ENCODE measurements at places on chromosomes 12 and 14. TPM values are rescaled to one million over a fixed set of nuclear protein-coding genes. Genes with fewer than 3 reads are reported as not detected.

Gene SMIM41
- not detected for total RNA-seq

Gene OAS1
- total RNA-seq, result 9.4 TPM

Gene MAP4K5
- 238 TPM for total RNA-seq

Gene RTL1
- not detected for total RNA-seq

Gene SERPINA9
- total RNA-seq, result 2.3 TPM

Gene DNAJC22
- 0.68 TPM for total RNA-seq

Gene ZDHHC22
- not detected for total RNA-seq

Gene PPP2R3C
- total RNA-seq, result 31.6 TPM

Gene SRRM4
- 0.21 TPM for total RNA-seq

Gene SLC25A21
- not detected for total RNA-seq

Gene ANKS1B
- 65.9 TPM for total RNA-seq

Gene SCNN1A
- 16.4 TPM for total RNA-seq

Gene SPPL3
- total RNA-seq, result 24.8 TPM

Gene MANSC4
- not detected for total RNA-seq

Gene ZNF140
- 5.0 TPM for total RNA-seq

Gene SYCP3
- not detected for total RNA-seq

Gene ADAM21
- total RNA-seq, result 0.14 TPM

GRCh38 chr14:29148221-29148620, 381.6 kb downstream of the FOXG1 start:
- DNase-seq, result no peak

- no peak for DNase-seq
Measured at GRCh38 chr14:23376482-23377197, at the start of gene CMTM5. Gene CMTM5 (plus strand): TSS chr14:23377046. CDS start chr14:23377252, 206 bp downstream.

DNA sequence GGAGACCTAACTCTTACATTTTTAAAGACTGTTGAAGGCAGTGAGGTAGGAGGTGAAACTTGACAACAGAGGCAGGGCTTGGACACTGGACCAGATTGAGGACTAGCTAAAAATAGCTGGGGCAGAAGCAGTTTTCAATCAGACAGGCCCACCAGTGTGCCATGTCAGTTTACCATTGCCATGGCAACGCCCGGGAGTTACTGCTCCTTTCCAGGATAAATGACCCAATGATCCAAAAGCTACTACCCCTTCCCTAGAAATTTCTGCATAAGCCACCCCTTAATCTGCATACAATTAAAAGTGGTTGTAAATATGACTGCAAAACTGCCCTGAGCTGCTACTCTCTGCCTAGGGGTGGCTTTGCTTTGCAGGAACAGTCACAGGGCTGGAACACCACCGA, 53.2 kb upstream of the PKP2 start:
- DNase-seq, result no peak

GRCh38 chr12:1821805-1822204, 1.4 kb downstream of the LRTM2 start:
- DNase-seq, result no peak

- no peak for DNase-seq
Measured at GRCh38 chr14:75979648-75980565, 1.9 kb downstream of the TGFB3 start.

DNA sequence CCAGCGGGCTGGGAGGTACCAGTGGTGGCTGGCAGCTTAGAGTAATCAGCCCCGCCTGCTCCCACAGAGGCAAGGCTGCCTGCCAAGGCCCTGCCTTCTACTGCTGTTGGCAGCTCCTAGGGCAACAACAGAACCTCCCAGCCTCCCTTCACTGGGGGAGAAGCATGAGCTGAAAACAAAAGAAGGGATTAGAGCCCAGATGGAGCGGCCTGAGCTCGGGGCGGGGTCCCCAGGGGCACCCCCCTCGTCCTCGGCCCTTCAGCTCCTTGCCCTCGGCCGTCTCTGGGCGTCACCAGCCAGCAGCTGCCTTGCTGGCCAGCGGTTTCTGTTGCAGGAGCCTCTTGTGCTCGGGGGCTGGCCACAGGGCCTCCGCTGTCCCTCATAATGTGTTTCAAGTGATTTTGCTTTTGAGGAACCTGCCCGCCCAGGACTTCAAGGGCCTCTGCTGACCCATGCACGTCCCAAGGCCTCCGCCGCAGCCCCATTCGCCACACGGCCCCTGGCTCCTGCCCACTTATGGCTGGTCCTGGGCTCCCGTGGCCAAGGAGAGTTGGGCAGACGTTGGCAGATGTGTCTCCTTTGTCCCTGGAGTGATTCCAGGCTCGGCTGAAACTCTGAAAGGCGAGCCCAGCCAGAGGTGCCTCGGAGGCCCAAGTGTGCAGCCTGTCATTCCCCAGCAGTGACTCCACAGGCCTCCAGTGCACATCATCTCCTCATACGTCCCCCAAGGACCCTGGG, 49.7 kb downstream of the PSMA6 start:
- DNase-seq, result peak; percentile 93

- DNase-seq, result no peak
Measured at GRCh38 chr12:64192644-64193444, 29.3 kb downstream of the KICS2 start.

- DNase-seq, result no peak
Measured at GRCh38 chr14:52852810-52853521, 61.6 kb upstream of the GNPNAT1 start.

DNA sequence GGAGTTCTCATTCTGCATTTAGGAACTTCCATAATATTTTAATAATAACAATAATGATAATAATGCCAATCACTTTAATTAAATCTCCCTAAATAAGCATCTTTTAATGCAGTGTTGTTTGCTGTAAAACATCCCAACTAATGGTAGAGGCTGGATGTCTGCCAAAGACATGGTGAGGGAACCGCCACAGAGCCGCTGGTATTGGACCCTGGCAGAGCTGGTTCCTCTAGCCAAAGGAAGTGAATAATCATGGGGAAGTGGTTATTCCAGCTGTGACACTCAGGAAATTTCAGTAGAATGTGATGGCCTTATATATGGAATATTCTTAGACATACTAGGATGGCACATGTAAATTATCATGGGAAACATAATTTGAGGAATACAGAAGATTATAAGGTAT, 483.3 kb downstream of the ZFP36L1 start:
- DNase-seq, result no peak

- no peak for DNase-seq
Measured at GRCh38 chr12:122106843-122107242, 28.3 kb downstream of the MLXIP start.

GRCh38 chr12:125093681-125094330, 28.6 kb downstream of the AACS start:
- no peak for DNase-seq

- DNase-seq, result no peak
Measured at GRCh38 chr12:121446750-121447149, 46.8 kb downstream of the RNF34 start.

GRCh38 chr12:67457136-67457535, 188.0 kb downstream of the CAND1 start:
- no peak for DNase-seq

GRCh38 chr14:51481643-51482042, 170.1 kb upstream of the FRMD6 start:
- DNase-seq, result no peak

- DNase-seq, result no peak
Measured at GRCh38 chr14:76002383-76002782, 16.8 kb downstream of the IFT43 start.

- DNase-seq, result no peak
Measured at GRCh38 chr12:6265038-6265405, 45.5 kb upstream of the PLEKHG6 start.

GRCh38 chr12:30047516-30048254, 263.9 kb upstream of the TMTC1 start:
- no peak for DNase-seq

DNA sequence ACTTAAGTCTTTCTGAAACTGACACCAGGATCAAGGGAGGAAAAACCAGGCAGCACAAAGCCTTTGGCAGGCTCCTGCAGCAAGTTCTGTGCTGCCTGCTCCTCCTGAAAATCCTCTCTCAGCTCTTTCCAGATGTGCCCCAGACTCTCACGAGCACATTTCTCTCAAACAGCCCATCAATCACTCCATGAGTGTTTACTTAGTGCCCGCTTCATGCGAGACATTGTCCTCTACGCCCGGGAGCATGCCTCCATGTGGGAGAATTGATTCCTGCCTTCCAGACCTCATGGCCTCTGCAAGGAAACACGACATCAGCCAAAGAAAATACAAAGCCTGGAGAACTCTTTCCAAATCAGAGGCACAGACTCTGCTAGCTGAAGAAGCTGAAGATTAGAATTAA, 46.5 kb upstream of the TSPAN11 start:
- DNase-seq, result no peak

DNA sequence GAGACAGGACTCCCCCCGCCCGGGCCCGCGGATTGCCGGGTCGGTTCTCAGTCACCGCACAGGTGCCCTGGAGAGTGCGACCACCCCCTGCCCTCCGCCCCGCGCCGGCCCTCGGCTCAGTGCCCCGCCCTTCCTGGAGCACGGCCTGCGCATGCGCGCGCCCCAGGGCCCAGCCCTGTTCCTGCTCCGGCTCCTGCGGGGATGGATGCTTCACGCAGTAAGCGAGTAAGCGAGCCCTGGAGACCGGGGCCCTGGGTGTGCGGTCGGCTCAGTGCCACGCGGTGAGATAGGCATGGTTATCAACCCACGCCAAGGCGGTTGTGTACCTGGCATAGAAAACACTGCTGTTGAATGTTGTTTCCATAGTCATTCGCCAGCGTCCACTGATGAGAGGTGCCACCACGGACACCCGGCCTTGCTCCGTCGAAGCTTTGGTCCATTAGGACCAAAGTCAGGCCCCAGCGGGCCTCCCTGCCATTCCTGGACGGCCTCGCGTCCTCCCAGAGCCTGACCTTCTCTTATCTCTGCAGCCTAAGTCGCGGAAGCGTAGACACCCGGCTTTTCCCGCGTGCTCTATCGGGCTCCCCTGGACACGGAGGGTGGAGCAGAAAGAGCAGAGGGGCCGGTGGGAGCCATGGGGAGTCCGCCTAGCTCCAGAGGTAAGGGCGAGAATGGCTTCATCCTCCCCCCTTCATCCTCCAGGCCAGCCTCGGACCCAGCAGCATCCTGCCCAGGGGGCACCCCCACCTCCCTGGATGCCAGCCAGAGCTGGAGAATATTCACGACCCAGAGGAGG, 90.6 kb downstream of the PAPOLA start:
- DNase-seq, result no peak

DNA sequence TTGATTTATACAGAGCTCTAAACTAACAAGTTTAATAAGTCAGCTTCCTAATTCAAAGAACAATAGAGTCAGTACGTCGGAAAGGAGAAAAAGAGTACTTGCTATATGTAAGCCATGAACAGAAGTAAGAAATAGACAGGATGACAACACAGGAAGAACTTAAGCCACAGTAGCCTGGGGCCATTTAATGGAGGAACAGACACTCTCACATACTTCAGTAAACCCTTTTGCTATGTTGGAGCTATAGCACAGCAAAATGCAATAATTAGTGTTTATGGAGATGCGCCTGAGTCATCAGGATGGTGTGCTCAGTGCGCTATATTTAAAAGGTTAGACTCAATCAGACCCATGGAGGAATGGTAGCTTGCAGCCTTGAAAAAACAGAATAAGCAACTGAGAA, 61.0 kb downstream of the SRGAP1 start:
- DNase-seq, result no peak

- no peak for DNase-seq
Measured at GRCh38 chr14:60179431-60179869, 14.3 kb upstream of the DHRS7 start.

GRCh38 chr14:89397569-89398230, 19.3 kb downstream of the FOXN3 start:
- DNase-seq, result no peak

DNA sequence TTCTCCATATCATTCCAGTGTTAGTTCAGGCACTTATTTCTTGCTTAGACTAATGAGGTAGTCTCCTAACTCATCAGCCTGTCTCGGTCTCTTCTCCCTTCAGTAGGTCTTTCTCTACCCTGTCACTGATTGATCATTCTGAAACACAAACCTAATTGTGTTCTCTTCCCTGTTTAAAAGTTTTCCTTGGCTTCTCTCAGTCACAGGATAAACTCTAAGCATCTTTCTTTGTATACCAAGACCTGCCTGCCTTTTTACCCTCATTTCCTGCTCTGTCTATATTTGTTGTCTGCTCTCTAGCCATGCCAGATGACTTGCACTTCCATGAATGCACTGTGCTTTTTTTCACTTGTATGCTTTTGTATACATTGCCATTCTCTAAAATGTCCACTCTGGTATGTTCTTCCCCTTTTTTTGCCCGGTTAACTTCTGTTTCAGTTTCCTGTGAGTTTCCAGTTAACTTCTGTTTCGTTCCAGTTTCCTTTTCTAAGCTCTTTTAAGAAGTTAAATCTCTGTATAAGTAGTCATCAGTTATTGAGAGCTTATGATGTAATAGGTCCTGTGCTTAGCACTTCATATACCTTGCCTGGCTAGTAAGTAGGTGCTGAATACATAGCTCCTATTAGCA, 12.8 kb downstream of the DIP2B start:
- DNase-seq, result no peak

All from thoracic aorta (tissue), 2 donors.